ENCODE measurements at places on chromosomes 4 and X.

DNA sequence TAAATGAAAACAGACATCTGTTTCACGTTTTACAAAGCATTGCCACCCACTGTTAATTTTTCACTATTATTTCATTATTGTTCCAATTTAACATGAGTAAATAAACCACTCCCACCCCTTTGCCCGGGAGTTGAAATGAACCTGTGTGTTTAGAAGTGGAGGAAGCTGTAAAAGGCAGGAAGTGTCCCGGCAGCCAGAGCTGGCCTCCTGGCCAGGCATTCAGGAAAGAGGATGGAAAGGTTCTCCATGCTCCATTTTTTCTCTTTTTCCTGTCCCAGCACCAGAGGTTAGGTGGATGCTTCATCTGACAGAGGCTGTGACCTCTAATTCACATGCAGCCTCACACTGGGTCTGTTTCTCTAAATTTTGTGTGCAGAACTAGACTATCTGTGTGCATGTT lies 55.5 kb upstream of the LNX1 start:
- no peak for DNase-seq

DNA sequence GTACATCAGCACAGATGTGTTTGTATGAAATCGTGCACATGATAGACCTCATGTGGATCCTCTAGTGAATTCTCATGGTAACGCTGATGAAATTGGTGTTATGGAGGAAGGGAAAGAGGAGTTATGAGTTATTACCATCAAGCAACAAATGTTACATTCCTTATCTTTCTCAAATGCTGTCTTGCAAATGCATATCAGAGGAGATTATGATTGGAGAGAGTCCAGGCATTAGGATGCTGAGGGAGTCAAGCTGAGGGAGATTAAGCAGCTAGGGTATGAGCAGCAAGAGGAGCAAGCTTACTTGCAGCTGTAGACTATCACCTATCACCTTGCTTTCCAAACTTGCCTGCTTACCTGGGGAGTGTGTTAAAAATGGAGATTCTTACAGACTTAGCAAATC lies 36.8 kb upstream of the SFRP2 start:
- DNase-seq: no peak

GRCh38 chr4:138392751-138393308 lies 150.7 kb upstream of the SLC7A11 start:
- no peak for DNase-seq

DNA sequence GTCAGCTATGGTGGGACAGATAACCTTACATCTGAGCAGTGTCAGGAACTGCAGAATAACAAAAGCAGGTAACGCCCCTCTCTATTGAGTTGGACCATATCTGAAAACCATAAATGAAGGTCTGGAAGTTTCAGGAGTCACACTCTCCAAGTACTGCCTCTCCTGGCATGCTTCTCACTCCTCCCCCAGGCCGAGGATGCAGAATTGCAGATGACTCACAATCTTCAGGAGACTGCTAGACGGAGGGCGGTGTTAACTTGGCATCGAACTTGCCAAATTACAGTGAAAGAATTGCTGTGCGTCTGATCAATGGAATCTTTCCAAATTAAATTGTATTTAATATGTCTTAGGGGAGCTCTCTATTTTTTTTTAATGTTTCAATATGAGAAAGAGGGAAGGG lies 67.1 kb upstream of the TRIM2 start:
- no peak for DNase-seq

GRCh38 chr4:99405433-99406115 lies 29.6 kb downstream of the ADH7 start:
- DNase-seq: peak; percentile 68

- no peak for DNase-seq
Measured at GRCh38 chr4:17921451-17921850, 100.1 kb downstream of the LCORL start.

GRCh38 chrX:19514791-19515614 lies at the start of gene MAP3K15:
Gene MAP3K15 (minus strand): TSS chrX:19515508. CDS start chrX:19515261, 247 bp downstream.
- DNase-seq: no peak

GRCh38 chrX:134459683-134460004 lies 321 bp upstream of the HPRT1 start:
- DNase-seq: no peak

- no peak for DNase-seq
Measured at GRCh38 chr4:67632492-67632891, 68.5 kb downstream of the UBA6 start.

GRCh38 chr4:40238008-40238699 lies 41.3 kb downstream of the RHOH start:
- no peak for DNase-seq

GRCh38 chrX:49995107-49995731 lies 72.8 kb downstream of the CLCN5 start:
- DNase-seq: peak; percentile 30

All from RKO (cell line).